ENCODE measurements at places on chromosomes 12 and 14. TPM values are rescaled to one million over a fixed set of nuclear protein-coding genes. Genes with fewer than 3 reads are reported as not detected.

Gene EEF1AKMT3
- 19.5 TPM for total RNA-seq

Gene ZNF385A
- total RNA-seq = 7.5 TPM

Gene OLR1
- not detected for total RNA-seq

GRCh38 chr14:88032373-88032772 is 27.4 kb downstream of the GPR65 start:
- ATAC-seq = no peak

DNA sequence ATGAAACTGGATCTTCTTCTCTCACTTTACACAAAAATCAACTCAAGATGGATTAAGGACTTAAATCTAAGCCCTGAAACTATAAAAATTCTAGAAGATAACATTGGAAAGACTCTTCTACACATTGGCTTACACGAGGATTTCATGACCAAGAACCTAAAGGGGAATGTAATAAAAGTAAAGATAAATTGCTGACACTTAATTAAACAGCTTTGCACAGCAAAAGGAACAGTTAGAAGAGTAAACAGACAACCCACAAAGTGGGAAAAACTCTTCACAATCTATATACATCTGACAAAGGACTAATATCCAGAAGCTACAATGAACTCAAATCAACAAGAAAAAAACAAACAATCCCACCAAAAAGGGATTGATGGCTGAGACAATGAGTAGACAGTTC is 74.4 kb downstream of the BLTP3B start:
- no peak for ATAC-seq

Measured in gastroesophageal sphincter (tissue), 4 donors.